Stimulated activated CD8-positive, alpha-beta memory T cell treated with anti-CD3 and anti-CD28 coated beads, Interleukin-15, amount 100 ng/mL, for 48 hours (primary cell): ENCODE measurements at places on chromosomes 7 and 10.

DNA sequence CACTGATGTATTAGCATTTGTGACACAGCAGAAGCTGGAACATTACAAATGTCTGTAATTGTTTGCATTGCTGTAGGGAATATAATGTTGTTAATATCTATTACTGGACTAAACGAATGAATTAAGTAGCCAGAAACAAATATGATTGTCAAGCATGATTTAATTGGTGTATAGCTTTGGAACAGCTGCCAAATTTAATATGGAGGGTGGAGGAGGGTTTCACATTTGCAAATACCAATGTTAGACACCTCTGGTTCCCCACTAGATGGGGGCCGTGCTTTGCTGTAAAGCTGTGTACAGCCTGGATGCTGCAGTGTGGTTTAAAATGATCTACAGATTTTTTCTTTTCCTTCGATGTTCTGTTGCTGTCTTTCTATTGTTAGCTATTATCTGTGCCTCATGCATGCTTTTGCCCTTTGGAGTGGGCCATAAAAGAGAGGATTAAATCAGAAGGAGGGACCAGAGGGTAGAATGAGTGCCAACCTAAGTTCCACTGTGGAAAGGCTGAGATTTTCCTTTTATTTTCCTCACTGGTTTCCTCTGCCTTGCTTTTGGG, 23.1 kb downstream of the DNAJB9 start:
- DNase-seq, result no peak

GRCh38 chr10:77091597-77092165, 545.9 kb downstream of the KCNMA1 start:
- DNase-seq, result no peak

GRCh38 chr7:97075928-97076327, 41.6 kb upstream of the SDHAF3 start:
- DNase-seq, result no peak

DNA sequence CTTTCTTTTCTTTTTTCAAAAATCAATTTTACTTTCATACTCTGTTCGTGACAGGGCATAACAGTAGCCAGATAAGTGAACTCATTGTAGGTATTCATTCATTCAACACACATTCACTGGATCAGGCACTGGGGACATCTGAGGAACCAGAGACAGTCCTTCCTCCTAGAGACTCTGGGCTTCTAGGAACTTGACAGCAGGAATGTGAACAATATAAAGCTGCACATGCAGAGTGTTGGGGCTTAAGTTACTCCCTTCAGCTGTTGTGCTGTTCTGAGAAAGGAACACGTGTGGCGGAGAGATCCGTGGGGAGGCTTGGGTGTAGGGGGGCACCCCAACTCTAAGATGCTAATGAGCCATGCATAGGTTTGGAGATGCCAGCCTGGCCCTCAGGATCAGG, 120.4 kb downstream of the PKD1L1 start:
- DNase-seq, result no peak

DNA sequence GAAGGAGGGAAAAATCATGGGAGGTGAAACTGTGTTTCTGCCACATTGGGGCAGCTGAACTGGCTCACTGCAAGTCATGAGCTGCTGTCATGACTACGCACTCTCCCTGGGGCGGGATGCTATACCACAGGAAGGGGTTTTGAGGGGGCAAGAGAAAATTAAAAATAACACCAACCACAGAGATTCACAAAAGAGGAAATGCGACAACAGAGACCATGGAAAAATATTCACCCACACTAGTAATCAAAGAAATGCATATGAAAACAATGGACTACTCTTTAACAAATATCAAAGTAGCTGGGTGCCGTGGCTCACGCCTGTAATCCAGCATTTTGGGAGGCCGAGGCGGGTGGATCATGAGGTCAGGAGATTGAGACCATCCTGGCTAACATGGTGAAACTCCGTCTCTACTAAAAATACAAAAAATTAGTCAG, 65.2 kb upstream of the TM9SF3 start:
- DNase-seq, result peak; percentile 61

GRCh38 chr10:93977442-93977841, 16.3 kb upstream of the PLCE1 start:
- no peak for DNase-seq

- DNase-seq, result peak; percentile 93
Measured at GRCh38 chr10:133258818-133259601, 17.7 kb downstream of the ADAM8 start.

- no peak for DNase-seq
Measured at GRCh38 chr7:86969865-86970264, 89.6 kb downstream of the ELAPOR2 start.

DNA sequence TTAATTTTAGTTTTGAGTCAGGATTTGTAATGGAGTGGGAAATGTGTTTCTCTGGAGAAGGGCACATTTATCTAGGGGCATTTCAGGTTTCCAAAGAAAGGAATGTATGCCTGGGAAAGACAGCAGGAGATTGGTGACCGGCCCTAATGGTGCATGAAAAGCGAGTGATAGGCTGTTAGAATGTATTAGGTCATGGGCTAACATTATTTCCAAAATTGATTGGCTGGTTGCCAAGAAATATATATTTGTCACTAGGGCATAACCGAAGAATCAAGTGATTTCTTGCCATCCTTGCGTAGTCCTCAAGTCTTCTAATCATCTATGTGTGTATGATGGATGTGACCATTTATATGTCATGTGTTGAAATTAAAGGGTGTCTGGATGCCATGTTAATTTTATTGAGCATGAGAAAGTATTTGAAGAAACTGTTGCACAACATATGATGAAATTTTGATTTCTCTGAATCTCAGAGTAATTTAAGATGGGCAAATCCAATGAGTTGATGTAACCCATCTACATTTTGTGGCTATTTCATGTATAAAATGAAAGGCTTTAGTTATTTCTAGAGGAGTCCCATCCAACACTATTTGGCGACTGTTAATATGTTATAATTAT, 248.4 kb downstream of the BMPER start:
- DNase-seq, result no peak

DNA sequence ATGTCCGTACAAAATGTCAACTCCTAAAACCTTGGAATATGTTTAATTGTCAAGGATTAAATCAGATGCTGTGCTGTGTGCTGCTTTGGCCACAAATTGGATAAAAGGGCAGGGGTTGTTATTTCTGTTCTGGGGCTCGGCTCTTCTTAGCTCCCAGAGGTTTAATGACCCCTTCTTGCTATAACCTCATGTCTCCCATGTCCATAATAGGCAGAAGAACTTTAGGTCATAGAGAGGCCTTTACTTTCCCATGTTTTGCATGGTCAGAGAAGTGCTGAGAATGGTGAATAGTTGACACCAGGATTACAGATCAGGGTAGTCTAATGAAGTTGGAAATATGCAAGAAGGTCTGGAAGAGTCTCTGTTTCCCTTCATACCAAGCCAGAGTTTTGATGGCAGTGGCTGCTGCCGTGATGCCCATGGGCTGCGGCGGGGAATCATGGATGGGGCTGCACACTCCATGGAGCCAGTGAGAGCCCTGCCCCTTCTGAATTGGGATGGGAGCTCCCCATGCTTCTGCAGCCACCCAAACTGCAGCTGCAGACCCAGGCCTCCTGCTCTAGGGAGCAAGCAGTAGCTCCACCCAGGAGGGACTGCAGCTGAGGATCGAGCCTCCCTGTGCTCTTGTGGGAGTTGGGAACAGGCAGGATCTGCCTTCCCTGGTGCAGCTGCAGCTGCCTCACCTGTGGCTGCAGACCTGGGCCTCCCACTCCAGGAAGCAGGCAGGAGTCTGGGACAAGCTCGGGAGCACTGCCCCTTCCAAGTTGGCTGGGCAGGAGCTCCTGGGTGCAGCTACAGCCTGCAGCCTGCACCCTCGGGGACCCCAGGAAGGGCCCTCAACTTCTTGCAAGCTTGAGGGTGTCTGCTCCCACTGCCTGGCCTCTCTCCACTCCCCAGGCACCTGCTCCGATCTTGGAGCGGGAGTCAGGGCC, 23.1 kb upstream of the STEAP4 start:
- DNase-seq, result no peak

DNA sequence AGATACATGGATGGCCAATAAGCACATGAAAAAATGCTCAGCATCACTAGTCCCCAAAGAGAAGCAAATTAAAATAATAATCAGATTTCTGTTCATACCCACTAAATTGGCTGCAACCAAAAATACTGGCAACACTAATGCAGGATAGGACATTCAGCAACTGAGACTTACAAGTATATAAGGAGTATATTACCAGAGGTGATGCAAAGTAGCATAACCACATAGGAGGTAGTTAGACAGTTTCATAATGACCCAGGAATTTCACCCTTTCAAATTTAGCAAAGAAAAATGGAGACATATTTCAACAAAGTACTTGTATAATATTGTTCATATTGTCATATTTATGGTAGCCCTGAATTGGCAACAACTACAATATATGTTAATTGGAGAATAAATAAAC, 727.8 kb downstream of the GRID1 start:
- DNase-seq, result no peak

DNA sequence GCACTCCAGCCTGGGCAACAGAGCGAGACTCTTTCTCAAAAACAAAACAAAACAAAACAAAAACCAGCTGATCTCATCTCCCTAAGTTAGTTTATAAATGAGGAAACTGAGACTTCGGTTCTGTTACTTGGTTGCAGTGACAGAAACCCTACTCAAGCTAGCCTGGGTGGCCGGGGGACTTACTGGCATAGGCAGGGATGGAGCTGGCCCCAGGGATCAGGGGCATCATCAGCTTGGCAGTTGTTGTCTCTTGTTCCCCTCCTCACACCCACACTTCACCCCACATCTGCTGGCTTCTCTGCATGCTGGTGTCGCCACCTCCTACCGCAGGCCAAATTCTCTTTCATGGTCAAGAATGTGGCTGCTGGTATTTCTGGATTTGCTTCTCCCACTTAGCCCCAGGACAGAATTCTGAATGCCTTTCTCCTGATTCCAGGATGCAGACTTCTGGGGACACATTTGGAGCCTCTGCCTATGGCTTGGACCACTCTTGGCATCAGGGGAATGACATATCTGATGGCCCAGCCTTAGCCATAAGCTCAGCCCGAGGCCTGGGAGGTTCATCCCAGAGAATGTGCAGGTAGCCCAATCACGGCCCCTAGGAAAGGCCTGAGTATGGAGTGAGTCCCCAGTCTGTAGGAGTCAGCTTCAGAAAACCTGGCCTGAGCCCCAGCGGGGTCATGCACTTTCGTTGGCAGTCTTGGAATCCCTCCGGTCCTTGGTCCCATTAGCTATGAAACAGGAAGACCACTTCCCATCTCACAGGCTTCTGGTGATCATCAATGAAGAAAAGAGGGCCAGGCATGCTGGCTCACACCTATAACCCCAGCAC, 41.6 kb upstream of the CTBP2 start:
- no peak for DNase-seq

- no peak for DNase-seq
Measured at GRCh38 chr7:90828601-90829000, 232.5 kb downstream of the CDK14 start.

GRCh38 chr7:69395061-69395714, 203.1 kb upstream of the AUTS2 start:
- DNase-seq, result no peak

DNA sequence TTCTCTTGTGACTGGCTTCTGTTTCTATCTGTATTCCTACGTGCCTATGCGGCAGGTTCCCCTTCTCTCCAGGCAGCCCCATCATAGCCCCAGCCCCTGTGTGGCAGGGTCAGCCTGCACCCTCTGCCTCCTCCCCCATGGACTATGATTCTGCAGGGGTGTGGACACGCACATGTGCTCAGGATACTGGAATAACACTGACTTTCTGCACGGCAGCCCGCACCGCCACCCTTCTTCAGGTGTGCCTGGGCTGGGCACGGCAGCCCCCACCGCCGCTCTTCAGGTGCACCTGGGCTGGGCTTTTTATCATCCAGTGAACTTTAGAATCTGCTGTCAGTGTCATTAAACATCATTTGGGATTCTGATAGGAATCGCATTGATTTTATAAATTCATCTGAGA, 202.6 kb upstream of the PPP2R2D start:
- DNase-seq, result no peak

DNA sequence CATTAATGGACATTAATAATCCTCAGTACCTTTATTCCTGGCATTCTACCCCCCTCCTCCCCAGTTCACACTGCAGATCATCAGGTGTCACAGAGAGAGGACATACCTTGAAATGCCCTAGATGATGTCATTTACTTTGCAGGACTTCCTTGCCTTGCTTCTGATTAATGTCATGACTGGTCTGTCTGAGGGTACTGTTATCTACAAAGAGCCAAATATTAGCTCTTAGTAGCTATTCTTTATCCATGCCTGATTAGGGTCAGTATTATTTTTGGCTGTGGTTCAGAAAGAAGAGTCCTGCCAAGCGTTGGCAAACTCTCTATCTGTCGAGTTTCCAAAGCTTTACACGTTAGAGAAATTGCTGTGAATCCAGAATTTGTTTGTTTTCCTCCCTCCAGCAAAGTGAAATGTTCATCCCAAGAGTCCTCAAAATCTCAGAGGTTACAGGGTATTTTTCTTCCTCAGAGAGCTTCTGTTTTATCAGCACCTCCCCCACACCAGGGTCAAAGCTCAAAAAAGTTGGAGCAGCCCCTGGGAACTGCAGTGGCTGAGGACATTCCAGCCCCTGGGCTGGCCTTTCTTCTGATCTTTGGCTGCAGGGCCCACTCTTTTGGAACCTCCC, 12.6 kb downstream of the SCD start:
- DNase-seq, result no peak

GRCh38 chr10:58921421-58921855, 255.0 kb upstream of the PHYHIPL start:
- DNase-seq, result no peak

DNA sequence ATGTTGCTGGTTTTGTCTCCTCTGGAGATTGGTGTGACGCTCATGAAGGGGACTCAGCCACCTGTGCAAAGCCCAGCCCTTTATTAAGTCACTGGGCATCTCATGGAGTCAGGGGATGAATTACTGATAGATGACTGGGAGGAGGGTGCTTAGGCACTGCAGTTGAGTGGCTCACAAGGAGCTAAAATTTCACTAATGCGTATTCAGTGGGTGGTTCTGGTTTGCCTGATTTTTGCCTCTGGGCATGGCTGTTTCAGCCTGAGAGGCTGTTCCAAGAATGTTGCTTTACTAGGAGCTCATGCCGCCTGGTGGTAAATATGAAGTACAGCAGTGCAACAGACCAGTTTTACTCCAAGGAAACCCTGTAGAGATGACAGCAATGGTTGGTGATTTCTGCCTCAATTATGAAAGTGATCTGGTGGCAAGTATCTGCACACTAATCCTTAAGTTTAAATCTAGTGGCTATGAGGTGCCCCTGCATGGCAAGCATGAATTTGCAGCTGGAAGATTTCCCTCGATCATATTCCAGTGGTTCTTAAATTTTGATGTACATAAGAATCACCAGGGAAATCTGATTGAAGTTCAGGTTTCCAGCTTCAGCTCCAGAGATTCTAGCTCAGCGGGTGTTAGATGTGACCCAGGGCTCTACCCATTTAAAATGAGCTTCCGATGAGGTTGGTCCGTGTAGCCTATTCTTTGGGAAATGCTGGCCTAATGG, 19.9 kb downstream of the ACTA2 start:
- DNase-seq, result peak; percentile 11

GRCh38 chr7:124856299-124856888, 73.2 kb downstream of the POT1 start:
- no peak for DNase-seq

GRCh38 chr10:21314906-21315644, 210.4 kb downstream of the SKIDA1 start:
- no peak for DNase-seq

GRCh38 chr10:125120053-125120710, 40.2 kb downstream of the CTBP2 start:
- DNase-seq, result no peak
